ENCODE measurements at places on chromosomes 1 and 21.

- DNase-seq = peak; percentile 37
Observed at GRCh38 chr1:203672346-203672745, 45.7 kb downstream of the ATP2B4 start.

DNA sequence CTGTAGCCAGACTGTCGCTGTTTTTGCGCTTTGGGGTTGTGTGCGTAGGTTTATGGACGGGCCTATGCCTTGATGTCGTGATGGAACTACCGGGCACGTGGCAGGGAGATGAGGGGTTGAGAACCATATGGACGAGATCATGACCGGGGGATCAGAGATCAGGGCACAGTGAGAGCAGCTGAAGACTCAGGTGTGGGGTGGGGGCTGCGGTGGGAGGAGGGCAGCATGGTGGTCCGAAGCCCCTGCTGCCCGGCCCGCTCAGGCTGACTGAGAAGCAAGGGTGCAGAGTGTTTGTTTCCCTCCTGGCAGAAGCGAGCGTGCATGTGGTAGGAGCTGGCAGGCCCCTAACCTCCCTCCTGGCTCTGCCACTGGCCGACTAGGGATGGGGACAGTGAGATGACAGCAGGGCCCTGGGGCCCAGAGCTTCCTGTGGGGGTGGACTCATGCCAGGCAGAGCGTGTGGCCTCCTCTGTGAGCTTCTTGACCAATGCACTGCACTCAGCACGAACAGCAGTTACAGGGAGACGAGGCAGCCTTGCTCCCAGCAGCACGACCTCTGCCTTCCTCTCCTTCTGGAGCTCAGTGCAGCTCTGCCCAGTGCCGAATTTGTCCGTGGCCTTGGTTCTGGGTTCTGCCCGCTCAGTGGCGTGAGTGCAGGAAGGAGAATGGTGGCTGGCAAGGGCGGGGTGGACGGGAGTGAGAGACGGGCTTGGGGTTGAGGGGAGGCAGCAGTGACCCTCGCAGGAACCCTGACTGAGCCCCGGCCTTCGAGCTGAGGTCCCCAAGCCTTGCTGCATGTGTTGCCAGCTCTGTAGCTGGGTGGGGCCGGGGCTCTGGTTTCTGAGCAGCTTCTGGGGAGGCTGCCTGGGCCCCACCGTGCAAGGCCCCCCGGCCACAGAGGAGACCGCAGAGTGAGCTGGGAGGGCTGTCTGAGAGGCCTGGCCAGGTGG lies 22.2 kb upstream of the LRRC3 start:
- no peak for DNase-seq

GRCh38 chr1:167658574-167659328 lies 28.7 kb downstream of the RCSD1 start:
- DNase-seq = no peak

GRCh38 chr21:32022146-32022545 lies 149.3 kb downstream of the HUNK start:
- no peak for DNase-seq

GRCh38 chr1:75131565-75132241 lies 2.5 kb upstream of the LHX8 start:
- DNase-seq = no peak

DNA sequence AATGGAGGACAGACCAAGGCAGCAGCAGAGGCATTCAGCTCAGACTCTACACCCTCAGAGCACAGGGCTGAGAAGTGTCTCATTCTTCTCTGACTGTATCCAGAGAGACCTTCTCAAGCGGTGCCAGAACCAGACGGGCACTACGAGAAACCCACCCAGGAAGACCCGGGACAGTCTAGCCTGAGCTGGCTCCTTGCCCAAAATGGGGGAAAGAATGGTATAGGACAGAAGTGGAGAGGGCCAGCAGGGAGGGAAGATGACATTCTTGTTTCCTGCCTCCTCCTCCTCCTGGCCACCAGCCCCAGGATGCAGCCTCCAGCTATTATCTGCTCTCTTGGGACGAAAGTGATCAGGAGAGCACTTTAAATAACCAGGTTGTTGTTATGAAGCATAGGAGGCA lies 22.6 kb upstream of the PRELP start:
- DNase-seq = no peak

DNA sequence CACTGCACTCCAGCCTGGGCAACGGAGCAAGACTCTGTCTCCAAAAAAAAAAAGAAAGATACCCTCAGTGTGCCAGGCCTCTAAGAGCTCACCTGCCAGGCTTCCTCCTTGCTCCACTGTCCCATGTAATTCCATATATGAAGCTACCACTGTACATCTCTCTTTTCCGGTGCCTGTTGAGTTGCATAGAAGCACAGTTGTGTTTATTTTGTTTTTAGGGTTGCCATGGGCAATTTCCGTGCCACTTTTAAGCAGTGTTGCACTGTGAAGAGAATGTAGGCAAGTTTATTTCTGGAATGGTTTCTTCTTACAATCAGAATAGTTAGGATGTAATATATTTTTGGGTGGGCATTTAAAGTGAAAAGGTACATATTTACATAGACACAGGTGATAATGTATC lies 23.3 kb downstream of the MR1 start:
- no peak for DNase-seq

DNA sequence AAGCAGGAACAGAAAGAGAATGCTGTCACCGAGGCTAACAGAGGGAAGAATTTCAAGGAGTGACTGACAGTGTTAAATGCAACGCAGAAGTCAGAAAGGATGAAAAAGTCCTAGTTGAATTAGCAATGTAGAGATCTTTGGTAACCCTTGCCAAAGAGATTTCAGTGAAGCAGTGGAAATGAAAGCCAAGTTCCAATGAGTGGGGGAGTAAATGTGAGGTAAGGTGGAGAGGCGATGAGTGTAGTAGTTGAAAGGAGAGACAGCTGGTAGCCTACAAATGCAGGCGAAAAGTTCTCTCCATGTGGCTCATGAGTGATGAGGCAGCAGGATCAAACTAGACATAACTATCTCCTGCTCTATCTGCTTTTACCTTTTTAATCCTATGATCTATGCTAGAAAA lies 74.6 kb upstream of the IPO9 start:
- no peak for DNase-seq

GRCh38 chr21:18877917-18878316 lies 474.3 kb upstream of the TMPRSS15 start:
- DNase-seq = no peak

DNA sequence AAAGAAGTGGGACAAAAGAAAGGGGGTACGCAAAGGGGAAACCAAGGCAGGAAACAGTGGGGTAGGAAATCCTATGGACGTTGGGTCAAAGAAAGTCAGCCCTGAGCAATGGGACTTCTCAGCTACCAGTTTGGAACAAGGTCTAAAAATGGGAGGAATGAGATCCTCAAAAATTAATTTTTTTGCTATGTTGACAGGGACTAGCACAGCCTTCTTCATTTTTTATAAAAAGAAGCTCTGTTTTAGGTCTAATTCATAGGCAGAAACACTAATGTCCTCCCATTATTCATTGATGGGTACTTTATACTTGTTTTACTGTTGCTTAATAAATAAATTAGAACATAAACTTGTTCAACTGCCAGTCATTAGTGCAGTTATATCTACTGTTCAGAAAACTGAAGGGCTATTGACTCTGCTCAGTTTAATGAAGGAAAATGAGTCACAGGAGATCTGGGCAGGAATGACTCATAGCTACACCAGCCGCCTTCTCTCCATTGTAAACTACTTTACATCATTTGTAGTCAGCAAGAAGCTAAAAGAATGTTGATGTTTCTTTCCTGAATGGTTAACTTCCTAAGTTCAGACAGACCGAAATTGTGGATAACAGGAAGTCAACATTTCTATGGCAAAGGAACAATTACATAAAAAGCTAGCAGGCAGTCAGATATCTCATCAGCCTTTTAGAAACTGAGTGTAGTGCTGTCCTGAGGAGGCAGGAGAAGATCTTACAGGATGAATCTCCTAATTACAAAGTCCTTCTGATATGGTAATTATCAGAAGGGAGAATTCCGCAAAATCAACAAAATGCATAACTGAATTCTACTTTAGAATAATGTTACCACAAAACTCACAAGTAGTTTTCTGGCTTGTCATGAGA lies 356.4 kb upstream of the PKN2 start:
- DNase-seq = no peak

GRCh38 chr1:244773513-244773912 lies 61.9 kb upstream of the COX20 start:
- DNase-seq = no peak

GRCh38 chr1:206699626-206700025 lies 14.9 kb downstream of the MAPKAPK2 start:
- no peak for DNase-seq

GRCh38 chr21:36976882-36977651 lies 10.6 kb upstream of the HLCS start:
- DNase-seq = peak; percentile 53

GRCh38 chr1:67561704-67562113 lies 123.3 kb upstream of the GADD45A start:
- peak; percentile 66 for DNase-seq

DNA sequence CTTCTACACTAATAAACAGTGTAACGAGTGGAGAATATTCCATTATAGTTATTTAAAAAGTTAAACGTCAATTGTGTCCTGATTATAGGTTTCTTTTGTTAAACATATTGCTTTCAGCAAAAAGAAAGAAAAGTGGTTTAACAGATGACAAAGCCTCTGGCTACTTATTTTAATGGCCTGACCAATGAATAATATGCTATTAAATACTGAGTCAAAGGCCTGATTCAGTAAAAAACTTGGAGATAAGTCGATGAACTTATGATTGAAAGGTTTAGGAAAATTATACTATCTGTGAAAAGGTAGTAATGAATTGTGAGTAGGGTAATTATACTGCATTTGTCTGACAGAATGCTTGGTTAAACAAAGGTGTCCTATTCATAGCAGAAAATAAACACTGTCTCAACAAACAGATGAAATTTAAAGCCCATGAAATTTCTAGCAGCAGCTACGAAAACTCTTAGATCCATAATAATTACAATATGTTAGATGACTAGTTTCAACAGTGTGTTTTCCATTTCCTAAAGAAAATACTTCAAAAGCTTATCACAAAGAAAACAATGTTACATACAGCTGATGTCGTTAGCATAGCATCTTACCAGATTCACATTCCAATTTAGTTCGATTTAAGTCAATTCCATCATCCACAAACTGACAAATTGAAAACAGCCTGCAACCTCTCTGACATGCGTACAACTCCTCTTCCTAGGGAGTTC lies 6.2 kb downstream of the TMEM59 start:
- DNase-seq = no peak

DNA sequence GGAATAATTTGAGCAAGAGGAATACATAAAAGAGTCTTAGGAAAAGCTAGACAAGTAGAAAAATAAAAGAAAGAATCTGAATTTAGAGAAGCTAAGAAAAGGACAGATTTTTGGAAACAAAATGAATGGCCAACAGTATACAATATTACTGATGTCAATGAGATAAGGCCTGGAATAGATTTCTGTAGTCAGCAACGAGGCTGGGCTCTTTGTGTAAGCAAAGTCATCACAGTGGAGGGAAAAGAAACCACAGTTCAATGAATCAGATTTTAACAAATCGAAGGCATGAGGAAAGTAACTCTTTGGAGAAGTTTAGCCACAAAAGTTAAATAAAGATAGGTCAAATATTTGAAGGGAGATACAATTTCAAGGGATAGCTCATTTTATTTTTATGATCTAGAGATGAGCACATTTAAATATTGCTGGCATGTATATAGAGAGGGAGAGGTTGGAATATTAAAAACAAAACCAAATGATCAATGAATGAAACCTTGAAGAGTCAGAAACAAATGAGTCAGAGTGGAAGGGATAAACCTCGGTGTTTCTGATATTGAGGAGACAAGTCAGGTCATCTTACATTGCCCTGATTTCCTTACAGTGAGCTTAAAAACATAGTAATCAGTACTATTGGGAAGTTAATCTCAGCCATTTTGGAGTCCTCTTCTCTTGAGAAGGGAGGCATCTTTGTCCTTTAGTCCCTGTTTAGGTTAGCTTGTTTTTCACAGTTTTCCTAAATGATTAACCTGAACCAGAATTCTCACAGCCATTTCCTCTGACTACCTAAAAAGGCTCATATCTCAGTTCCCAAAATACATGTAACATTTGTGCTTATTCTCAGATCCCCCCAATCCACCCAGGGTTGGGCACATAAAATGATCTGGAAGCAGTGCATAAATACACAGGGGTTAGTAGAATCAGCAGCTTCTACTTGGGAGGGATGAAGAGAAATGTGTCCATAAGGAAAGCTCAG lies 620.0 kb upstream of the B3GALT2 start:
- no peak for DNase-seq

DNA sequence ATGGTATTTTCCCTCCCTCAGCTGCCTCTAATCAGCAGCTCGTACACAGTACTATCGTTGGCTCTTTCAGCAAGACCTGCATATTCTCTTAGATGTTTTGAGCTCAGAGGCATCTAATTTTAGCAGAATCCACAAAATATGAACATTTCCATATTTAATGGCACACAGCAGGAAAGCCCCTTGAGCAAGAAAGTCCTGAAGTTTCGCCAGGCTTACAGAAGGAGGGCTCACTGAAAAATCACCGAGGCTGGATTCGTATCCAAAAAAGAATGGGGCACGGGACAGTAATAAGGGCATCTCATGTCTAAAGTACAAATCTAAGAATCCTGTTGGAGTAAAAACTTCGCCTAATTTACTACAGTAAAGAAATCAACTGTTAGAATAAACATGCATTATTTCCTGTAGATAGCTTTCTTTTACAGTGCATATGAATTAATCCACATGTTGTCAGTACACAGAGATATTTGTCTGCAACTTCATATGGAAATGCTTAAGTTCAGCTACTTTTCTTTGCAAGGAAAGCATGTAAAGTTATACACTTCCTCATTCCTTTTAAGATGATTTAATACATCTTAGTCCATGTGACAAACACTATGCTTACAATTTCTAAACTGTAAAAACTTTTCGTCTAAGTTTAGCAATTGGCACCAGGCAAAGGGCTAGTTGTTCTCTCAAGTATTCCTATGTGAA lies 1205.3 kb upstream of the ADGRL4 start:
- DNase-seq = no peak

DNA sequence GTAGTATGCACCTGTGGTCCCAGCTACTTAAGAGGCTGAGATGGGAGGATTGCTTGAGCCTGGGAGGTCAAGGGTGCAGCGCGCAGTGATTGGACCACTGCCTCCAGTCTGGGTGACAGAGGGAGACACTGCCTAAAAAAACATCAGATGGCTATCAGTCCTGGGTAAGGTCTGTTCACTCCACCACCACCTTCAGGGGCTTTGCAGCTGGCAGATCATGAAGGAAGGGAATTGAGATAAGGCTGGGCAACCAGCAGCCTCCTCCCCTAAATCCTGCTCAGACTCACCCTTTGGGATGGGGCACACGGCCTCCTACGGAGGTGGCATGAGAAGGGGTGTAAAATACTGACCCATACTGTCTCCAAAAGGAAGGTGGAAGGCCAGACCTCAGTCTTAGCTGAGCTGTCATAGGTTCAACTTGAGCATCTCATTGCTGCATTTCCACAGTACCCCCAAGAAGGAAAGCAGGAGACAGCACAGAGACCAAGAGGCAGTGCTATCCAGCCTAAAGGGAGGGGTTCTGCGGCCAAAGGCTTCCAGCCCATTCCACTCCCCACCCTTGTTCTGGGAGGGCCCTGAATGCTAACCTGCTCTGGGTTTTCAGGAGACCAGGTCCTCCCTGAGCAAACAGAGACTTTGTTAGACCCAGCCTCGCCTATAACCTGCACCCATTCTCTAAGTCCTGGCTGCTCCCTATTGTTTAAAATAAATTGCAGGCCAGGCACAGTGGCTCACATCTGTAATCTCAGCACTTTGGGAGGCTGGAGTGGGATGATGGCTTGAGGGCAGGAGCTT lies 13.7 kb downstream of the SLC45A3 start:
- no peak for DNase-seq

All from NCI-H1092 (cell line).